NCI-H1048 (cell line): ENCODE measurements at places on chromosomes 11 and 22.

GRCh38 chr11:72352859-72353551, 81.3 kb downstream of the CLPB start:
- DNase-seq: no peak

DNA sequence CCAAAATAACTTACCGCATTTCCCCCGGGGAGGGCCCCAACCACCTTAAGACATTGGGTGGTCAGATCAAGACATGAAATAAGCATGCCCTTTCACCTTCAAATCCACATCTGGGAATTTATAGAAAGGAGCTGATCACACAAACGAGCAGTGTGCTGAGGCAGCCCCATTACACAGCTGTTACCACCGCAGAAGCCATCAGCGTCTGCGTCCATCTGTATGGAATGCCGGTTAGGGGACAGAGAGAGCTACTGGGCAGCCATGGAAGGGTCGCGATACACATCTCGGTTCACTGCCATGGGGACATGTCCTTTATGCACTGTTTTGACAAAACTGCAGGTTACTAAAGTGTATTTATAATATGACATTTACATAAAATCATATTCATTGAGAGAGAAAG, 105.1 kb upstream of the LMO1 start:
- no peak for DNase-seq

DNA sequence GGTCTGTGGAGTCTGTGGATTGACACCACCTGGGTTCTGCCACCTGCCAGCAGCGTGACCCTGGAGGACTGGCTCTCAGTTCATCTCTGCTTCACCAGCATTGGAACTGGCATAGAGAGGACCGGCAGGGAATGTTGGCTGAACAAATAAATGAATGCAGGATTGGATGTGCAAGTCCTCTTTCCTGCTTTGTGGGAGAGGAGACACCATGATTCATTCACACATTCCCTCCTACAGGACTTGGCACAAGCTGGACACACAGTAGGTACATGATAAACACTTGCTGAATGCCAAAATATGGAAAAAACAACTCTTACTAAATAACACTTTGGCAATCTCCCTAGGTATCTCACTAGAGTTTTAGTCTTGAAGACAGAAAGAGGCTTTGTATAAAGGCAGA, 116.6 kb upstream of the NARS2 start:
- no peak for DNase-seq

DNA sequence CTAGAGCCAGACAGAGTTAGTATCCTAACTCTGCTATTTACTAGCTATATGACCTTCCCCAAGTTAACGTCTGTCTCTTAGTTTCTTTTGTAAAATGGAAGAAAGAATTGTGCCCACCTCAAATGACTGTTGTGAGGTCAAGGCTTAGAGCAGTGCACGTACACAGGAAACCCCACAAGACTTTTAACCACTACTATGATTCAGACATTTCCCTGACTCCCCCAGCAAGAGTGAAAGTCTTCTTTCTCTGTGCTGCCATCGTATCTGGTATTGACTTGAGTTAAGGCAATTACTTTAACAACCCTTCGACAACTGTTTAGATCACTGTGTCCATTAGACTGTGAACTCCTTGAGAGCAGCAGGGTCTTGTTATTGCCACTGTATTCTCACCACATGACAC, 2.6 kb upstream of the OR52W1 start:
- no peak for DNase-seq

- no peak for DNase-seq
Observed at GRCh38 chr11:11545285-11546275, 76.2 kb downstream of the GALNT18 start.

DNA sequence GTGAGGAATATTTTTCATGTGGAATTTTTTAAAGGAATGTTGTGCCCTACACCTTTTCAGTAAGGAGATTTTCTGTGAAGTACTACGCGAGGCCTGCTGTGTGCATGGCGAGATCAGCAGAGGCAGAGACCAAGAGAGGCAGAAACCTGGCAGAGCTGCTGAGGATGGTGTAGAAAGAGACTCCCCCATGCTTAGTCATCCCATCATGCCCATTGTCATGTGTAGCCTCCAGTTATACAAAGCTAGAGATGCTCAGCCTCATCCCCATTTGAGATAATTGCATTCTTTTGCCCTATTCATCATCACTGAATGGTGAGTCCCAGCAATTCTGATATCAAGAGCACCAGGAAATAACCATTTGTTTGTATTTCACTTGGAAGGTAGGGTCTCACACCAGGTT, 3.0 kb upstream of the MS4A7 start:
- DNase-seq: no peak

DNA sequence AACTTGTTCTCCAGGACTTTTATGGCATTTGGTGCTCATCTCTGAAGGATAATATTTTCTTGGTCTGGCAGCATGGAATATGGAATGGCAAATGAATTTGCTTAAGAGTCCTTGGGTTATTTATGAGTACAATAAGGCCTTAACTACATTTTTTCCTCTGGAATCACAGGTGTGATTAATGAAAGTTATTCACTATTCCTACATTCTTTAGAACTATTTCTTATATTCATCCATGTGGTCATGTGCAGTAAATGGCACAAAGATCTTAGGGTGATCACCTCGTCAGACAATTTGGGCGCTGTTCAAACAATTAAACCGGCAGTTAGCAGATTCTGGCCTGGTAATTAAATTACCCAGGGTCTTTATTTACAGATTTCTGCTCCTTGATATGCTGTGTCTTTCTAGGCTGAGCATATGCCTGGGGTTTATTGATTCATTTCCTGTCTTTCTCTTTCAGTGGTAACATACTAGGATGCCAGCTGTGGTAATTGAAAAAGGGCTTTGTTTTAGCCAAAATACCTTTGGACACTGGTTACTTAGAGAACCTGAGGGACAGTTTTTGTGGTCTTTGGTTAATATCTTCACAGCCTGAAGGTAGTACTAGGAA, 31.6 kb downstream of the SIK2 start:
- DNase-seq: no peak

- no peak for DNase-seq
Observed at GRCh38 chr22:36659762-36660509, 43.6 kb downstream of the CACNG2 start.

GRCh38 chr11:18000760-18001159, 12.1 kb downstream of the SERGEF start:
- DNase-seq: no peak

- no peak for DNase-seq
Observed at GRCh38 chr11:12581923-12582322, 92.3 kb upstream of the TEAD1 start.

- no peak for DNase-seq
Observed at GRCh38 chr11:107707807-107708206, 4.0 kb downstream of the SLN start.

DNA sequence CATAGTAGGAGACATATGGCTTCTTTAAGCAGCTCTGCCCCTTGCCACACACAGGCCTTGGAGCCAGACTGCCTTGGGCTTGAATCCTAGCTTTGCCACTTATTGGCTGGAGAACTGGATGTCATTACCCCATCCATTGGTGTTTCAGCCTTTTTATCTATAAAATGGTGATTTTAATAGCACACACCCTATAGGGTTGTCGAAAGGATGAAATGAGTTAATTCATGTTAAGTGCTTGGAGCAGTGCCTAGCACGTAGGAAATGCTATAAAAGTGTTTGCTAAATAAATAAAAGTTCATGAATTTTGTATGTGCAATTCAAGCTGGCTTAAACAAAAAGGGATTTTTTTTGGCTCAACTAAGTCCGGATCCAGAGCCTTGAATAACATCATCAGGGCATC, 120.7 kb downstream of the TIMP3 start:
- no peak for DNase-seq

- DNase-seq: no peak
Observed at GRCh38 chr11:112599856-112600533, 339.3 kb upstream of the PLET1 start.

DNA sequence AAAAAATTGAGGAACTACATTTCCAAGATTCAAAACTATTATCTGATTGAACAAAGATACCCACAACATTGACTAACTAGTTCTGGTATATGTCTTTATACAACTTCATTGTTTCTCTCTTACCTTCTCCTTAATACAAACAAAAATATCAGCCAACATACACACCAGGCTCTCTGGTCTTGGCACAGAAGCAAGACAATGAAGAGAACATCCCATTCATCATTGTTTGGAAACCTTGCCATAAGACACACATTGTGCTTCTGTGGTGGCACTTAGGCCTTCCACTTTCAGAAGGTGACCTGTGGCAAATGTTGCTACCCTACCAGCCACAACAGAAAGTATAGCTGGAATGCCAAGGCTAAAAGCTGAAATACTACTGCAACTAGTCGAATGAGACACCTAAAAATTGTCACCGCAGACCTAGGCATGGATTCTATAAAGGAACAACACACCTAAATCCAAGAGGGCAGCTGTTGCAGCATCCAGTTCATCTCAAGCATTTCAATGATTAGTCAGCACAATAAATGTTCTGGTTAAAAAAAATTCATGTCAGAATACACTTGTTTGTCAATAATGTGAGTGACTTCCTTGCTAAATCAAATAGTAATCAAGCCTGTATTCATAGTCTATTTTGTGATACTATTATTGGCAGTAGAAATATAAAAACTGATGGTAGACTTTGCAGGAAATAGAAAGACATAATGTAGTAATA, 26.3 kb downstream of the MAP6 start:
- DNase-seq: no peak

DNA sequence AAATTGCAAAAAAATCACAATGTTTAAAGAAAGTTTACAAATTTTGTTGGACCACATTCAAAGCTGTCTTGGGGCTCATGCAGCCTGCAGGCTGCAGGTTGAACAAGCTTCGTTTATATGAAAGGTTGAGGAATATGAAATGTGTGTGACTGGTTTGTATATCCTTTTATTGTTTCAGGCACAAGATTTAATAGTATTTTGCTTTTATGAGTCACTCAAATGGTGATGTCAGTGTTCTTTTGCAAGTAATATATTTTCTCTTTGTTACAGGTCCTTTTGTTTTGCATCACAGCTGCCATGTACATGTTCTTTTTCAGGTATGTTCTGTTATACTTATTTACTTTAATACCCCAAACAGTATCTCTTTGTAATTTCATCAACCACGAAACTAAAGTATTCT, 198.6 kb downstream of the TMEM135 start:
- no peak for DNase-seq

GRCh38 chr11:67352546-67353316, 615 bp downstream of the POLD4 start:
- DNase-seq: no peak

DNA sequence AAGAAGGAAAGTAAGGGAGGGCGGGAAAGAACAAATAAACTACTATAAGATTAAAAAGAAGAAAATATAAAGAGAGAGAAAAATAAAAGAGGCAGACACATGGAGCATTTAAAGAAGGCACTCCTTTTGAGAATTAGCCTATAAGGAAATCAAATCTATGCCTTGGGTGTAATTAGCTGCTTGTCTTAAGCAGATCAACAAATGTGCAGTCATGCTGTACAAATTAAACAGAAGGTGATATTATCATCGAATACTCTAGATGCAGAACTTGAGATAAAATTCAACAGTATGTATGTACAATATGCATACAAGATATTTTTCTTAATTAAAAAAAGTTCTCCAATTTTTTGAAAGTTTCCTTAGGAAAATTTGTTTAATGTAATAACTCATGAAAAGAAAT, 623.0 kb upstream of the CHORDC1 start:
- DNase-seq: no peak

DNA sequence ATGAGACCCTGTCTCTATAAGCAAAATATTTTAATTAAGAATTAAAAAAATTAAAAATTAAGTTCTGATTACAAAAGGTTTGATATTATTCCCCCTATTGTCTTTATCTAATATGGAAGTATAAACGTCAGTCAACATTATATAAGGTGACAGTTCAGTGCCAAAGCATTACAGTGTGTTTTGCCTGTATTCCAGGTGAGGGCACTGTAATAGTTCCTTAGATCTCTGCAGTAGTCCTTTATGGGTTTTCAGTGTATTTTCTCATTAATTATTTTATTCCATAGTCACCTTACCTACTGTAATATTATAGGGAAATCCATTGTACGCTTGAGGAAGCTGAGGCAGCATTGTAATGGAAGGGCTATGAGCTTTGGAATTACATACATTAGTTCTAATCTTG, 33.0 kb downstream of the FAR1 start:
- no peak for DNase-seq

DNA sequence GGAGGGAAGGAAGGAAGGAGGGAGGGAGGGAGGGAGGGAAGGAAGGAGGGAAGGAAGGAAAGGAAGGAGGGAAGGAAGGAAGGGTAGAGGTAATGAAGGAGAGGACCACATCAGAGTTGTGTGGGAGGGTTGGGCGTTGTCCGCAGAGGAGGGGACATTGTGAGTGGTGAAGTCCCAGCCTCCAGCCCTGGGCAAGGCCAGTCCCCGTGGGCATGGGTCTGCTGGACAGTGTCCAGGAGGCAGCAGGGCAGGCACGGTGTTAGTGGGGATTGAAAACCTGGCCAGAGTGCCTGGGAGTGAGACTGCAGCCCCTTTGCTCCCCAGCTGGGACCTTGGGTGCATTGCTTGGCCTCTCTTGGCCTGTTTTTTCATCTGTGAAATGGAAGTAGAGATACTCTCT, 1462.3 kb downstream of the BRD1 start:
- DNase-seq: no peak

DNA sequence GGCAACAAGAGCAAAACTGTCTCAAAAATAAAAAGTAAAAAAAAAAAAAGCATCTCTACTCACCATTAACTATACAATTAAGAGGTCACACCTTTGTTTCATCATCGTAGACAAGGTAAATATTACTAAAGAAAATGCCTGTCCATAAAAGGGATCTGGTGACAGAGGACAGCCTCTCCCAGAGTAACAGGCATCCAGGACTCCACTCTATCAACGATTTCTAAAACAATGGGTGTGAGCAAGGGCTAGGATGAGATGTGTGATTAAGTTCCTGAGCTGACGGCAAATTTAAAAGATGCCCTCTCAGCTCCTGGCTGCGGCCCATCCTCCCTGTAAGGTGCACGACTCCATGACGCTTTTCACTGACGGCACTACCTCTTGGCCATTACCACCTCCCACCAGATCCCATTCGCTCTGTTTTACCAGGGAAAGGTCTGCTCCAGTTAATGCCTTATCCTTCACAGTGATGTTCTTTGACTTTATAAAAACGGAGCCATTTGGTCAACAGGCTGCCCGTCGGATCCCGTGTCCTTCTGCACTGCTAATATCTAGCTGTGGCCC, 2.3 kb upstream of the TMEM45B start:
- DNase-seq: no peak

DNA sequence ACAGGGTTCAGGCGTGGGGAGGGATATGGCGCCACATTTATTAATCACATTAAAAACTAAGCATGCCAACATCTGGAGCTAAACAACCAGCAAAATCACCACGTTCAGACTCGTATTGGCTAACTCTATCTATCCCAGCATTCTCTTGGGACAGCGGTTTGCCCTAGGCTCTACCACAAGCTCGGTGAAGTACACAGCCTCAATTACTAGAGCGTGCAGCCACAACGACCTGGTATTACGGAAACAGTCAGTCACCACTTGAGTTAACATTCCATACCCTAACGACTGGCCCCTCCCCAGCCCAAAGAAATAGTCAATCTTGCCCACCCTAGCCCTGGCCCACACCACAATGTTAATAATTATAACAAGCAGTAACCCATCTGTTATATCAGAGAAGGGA, 32.1 kb downstream of the APOL5 start:
- DNase-seq: no peak
